ENCODE measurements at places on chromosomes 6 and 20. TPM values are rescaled to one million over a fixed set of nuclear protein-coding genes. Genes with fewer than 3 reads are reported as not detected.

Gene DYNLT2
- 0.57 TPM for total RNA-seq

Gene C6orf132
- 0.83 TPM for total RNA-seq

GRCh38 chr6:149181304-149181703 is 136.2 kb upstream of the TAB2 start:
- no peak for DNase-seq
- no peak overlapping the region for H3K4me3 ChIP-seq
- H3K4me1 ChIP-seq, result peaks cover 11% of the 10 kb centered on the region
- H3K27me3 ChIP-seq, result no peaks in the 10 kb centered on the region
- H3K27ac ChIP-seq, result no peak overlapping the region

DNA sequence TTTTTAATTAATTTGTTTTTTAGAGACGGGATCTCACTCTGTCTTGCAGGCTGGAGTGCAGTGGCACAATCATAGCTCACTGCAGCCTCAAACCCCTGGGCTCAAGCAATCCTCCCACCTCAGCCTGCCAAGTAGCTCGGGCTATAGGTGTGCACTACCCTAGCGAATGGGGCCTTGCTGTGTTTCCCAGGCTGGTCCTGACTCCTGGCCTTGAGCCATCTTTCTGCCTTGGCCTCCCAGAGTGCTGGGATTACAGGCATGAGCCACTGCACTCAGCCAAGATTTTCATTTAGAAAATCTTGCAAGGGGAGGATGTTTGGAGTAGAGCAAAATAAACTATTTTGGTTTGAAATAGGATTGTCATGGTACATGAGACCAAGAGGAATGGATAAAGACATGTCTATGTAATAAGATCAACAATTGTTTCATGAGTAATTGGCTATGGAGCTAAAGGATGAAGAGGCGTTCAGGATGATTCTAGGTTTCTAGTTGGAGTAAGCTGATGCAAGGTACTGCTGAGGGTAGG is 237.8 kb downstream of the UST start:
- H3K27me3 ChIP-seq, result no peaks in the 10 kb centered on the region
- no peak overlapping the region for H3K27ac ChIP-seq
- peak; percentile 37 for DNase-seq
- H3K4me1 ChIP-seq, result peaks cover 12% of the 10 kb centered on the region
- no peaks in the 10 kb centered on the region for H3K36me3 ChIP-seq
- no peak overlapping the region for H3K4me3 ChIP-seq

- no peak overlapping the region for H3K27ac ChIP-seq
- H3K36me3 ChIP-seq, result no peaks in the 10 kb centered on the region
- H3K4me1 ChIP-seq, result no peaks in the 10 kb centered on the region
- H3K4me3 ChIP-seq, result no peak overlapping the region
- no peaks in the 10 kb centered on the region for H3K27me3 ChIP-seq
Observed at GRCh38 chr20:21615617-21616080, 89.8 kb upstream of the PAX1 start.
